ENCODE measurements at places on chromosomes 1 and 21.

GRCh38 chr1:204882479-204882878, 11.8 kb downstream of the NFASC start:
- DNase-seq = no peak

GRCh38 chr1:201359031-201359872, 18.2 kb downstream of the TNNT2 start:
- no peak for DNase-seq

DNA sequence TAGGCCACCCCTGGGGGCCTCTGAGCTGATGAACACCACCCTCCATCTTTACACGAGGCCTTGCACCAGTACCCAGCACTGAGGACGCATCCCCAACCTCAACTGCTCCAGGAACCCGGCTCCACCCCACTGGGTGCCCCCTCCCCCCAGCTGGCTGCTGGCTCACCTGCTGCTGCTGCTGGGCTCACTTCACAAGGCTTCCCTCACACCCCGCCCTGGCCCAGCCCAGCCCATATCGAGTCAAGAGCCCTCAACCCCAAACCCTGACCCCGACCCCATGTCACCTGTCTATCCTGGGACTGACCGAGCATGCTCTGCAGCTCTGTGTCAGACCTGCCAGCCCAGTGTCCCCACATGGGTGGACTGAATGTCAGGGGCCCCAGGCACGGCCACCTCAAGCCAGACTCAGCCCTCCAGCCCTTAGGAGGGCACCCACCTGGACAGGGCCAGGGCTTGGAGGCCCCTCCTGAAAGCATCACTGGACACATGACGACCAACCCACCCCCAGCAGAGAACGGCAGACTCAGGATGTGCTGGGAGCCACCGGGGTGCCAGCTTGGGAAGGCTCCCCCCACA, 21.4 kb downstream of the WNT9A start:
- DNase-seq = no peak

- DNase-seq = no peak
Observed at GRCh38 chr1:154726896-154727753, 119.1 kb upstream of the ADAR start.

DNA sequence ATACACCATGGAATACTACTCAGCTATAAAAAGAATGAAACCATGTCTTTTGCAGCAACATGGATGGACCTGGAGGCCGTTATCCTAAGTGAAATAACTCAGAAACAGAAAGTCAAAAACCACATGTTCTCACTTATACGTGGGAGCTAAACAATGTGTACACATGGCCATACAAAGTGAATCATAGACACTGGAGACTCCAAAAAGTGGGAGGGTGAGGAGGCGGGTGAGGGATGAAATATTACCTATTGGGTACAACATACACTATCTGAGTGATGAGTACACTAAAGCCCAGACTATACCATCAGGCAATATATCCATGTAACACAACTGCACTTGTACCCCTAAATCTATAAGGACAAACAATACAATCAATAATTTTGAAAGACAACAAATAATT, 39.5 kb upstream of the FAM20B start:
- DNase-seq = no peak

- DNase-seq = no peak
Observed at GRCh38 chr1:166827426-166827825, 11.8 kb upstream of the POGK start.

- DNase-seq = no peak
Observed at GRCh38 chr1:190739926-190740325, 262.3 kb upstream of the BRINP3 start.

GRCh38 chr21:36149788-36150711, 6.6 kb upstream of the DOP1B start:
- no peak for DNase-seq

DNA sequence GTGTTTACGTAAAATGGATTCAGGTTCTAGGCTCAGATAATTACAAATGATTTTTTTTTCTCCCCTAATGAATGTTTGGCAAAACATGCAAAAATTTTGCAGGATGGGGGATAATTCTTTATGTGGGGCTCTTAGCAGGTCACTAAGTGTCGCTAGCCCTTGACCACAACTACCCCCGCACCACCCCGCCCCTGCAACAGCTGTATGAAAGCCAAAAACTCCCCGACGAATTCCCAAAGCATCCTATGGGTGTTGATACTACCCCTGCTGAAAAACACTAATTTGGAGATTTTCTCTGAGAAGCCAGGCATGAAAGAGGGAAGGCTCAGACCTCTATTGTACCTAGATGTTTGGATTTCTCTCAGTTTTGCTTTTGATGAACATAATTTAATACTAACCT, 243.0 kb downstream of the TRABD2B start:
- no peak for DNase-seq

DNA sequence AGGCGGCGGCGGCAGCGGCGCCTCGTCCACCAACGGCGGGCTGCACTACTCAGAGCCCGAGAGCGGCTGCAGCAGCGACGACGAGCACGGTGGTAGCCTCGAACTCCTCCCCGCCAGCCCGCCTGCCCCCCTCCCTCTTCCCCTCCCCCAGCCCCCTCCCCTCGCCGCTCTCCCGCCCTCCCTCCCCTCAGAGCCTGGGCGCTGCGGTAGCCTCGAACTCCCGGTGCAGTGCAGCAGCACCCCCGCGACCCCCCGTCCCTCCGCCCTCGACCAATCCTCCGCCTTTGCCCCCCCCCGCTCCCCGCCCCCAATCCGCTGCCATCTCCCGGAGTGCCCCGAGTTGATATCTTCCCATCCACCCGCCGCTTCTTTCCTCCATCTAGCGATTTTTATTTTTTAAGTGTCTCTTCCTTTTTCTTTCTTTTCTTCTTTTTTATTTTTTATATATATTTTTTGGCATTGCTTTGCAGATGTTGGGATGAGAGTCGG, 516 bp downstream of the RCOR3 start:
- peak; percentile 42 for DNase-seq

GRCh38 chr1:45863218-45863617, 59.8 kb downstream of the MAST2 start:
- DNase-seq = no peak

- peak; percentile 84 for DNase-seq
Observed at GRCh38 chr1:44029911-44030604, 1.2 kb downstream of the SLC6A9 start.

DNA sequence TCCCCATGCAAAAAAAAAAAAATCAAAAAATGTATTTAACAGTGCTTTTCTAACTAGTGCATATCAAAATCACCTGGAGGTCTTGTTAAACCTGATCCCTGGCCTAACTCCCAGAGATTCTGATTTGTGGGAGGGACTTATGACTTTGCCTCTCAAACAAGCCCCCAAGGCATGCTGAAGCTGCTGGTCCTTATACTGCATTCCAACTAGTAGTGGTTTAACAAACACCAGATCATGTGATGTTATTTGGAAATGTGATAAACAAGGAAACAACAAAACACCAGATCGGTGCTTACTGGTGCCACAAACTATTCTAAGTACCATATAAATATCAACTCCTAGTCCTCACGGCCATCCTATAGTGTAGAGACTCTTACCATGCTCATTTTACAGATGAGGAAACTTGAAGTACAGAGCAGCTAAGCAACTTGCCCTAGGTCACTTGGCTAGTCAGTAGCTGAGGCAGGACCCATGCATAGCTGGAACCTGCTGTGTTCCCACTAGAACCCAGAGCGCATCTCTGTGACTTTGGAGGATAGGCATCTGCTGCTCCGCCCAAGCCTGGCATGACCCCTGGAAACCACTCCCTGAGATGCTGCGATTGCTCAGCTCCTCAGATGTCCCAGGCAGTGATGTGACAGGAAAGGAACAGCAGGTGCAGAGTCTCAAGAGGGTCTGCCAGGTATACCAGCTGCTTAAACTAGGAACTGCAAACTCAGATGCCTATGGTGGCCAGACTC, 38.1 kb downstream of the SOX13 start:
- DNase-seq = no peak

- DNase-seq = peak; percentile 6
Observed at GRCh38 chr1:100921110-100921706, 25.3 kb downstream of the SLC30A7 start.

DNA sequence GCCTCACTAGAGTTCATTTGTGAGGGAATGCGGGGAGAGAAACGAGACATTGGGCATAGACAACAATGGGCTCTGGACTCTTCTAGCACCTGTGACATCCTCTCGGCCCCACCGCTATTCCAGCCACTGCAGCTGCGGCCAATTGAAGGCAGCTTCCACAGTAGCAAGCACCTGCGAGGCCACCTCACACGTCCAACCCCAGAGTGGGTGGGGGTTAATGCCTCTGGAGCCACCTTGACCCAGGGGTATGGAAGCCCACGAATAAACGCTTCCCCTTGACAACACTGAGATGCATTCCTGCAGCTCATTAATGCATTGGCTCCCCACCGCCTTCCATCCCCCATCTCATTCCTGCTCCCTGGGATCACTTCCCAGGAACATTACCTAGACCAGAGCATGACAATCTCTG, 104.4 kb downstream of the GLIS1 start:
- no peak for DNase-seq

DNA sequence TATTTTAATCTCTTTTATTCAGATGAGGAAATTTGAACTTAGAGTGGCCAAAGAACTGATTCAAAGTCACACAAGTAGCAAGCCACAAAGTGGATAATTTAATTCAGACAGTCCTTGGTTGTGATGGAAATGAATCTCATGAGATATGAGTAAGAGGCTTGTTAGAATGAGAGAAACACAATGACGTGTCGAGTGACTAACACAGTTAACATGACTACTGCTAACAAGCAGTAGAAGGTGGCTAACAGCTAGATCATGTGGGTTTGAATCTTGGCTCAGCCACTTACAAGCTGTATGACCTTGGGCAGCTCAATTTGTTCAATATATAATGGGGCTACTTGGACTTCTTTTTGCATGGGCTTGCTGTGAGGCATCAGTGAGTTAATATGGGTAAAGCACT, 104.5 kb upstream of the LMO4 start:
- no peak for DNase-seq

- no peak for DNase-seq
Observed at GRCh38 chr21:46184625-46185555, 631 bp upstream of the SPATC1L start.

GRCh38 chr1:21818656-21819055, 6.6 kb downstream of the LDLRAD2 start:
- peak; percentile 80 for DNase-seq

GRCh38 chr1:40023379-40023944, 17.1 kb upstream of the CAP1 start:
- DNase-seq = no peak

GRCh38 chr1:12372180-12372579, 142.3 kb downstream of the VPS13D start:
- DNase-seq = no peak

DNA sequence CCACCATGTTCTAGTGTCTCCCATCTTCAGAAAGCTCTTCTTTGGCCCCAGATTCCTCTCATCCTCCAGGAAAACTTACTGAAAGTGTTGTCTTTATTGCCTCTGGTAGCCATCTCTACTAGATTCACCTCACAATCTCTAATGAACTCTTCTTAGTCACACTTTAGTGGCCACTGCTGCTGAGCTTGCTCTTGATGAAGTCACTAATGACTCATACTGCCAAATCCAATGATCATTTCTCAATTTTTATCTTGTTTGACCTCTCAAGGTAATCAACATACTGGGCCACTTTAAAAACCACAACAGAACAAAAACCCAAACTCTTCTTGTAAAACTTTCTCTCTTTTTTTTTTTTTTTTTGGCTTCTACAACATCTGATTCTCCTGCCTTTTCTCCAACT, 196.4 kb downstream of the LHX8 start:
- no peak for DNase-seq

DNA sequence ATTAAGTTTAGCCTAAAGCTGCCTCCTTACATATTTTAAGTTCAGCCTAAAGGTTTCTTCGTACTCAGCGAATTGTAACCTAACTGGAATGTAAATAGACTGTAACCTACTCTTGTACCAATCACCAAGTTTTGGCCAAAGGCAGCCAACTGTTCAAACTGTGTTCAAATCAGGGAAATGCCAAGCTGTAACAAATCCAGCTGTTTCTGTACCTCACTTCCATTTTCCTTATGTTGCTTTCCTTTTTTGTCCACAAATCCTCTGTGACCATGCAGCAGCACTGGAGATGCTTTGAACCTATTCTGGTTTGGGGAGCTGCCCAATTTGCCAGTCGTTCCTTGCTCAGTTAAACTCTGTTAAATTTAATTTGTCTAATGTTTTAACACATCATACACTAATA, 3.2 kb upstream of the APOBEC4 start:
- no peak for DNase-seq

DNA sequence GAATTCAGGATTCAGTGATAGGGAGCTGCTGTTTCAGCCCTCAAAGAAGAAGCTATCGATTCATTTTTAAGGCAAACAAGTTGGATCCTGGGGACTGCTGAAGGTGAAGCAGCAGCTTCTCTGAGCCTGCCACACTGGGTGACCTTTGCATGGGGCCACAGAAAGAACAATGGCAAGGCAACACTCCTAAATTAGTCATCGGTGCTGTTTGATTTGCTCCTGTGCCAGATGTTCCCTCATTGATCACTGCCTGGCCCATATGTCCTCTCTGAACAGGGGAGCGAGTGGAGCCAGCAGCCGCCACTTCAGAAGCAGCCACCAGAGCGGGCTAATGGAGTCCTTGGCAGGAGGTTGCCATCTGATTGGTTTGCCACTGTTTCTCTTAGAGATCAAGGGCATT, 391.5 kb downstream of the NTNG1 start:
- no peak for DNase-seq

DNA sequence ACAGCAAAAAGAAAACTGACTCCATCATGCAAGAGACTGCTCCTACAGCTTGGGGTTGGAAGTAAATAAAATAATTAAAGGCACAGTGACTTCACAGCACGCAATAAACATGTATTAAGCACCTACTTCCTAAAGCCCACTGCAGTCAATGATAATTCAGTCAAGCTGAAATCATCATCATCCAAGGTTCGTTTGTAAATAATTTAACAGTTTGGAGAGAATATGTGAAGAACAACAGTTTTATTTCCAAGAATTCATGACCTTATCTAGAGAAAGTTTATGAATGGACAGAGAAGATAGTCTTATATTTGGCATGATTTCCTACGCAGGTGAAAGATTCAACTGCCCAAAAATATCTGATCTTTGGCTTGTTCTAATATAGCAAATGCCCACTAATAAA, 86.8 kb downstream of the SMYD3 start:
- DNase-seq = no peak

GRCh38 chr1:212667223-212668139, 32.2 kb downstream of the BATF3 start:
- no peak for DNase-seq

DNA sequence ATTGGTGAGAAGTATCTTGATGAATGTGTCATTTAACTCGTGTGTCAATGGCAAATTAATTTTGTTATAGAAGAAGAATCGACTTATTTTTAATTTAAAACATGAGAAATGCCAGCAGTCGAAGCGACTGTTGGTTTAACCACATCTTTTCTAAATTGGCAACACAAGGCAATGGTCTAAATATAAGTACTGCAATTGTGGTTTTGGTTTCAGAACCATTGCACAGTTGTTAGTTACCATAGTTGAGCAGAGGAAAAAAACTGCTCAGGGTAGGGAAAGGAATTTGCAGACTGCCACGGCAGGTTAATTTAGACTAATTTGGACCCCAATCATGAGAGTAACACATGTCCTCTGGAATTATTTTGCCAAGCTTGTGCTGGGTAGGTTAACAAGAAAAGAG, 185.6 kb upstream of the RUNX1 start:
- no peak for DNase-seq
